ENCODE measurements at places on chromosomes 2 and 18. TPM values are rescaled to one million over a fixed set of nuclear protein-coding genes. Genes with fewer than 3 reads are reported as not detected.

GRCh38 chr18:48918660-48919456 lies 31.9 kb downstream of the SMAD7 start:
- H3K4me3 ChIP-seq = no peak overlapping the region
- peaks cover 50% of the 10 kb centered on the region for H3K4me1 ChIP-seq
- H3K27ac ChIP-seq = no peak overlapping the region
- H3K27me3 ChIP-seq = no peaks in the 10 kb centered on the region

GRCh38 chr18:52531836-52532235 lies 191.8 kb downstream of the DCC start:
- no peaks in the 10 kb centered on the region for H3K4me1 ChIP-seq
- no peaks in the 10 kb centered on the region for H3K27me3 ChIP-seq
- H3K36me3 ChIP-seq = no peaks in the 10 kb centered on the region
- DNase-seq = no peak

- H3K27ac ChIP-seq = peak overlapping the region; percentile 5
- no peaks in the 10 kb centered on the region for H3K27me3 ChIP-seq
- no peak for DNase-seq
- H3K4me3 ChIP-seq = no peak overlapping the region
- no peaks in the 10 kb centered on the region for H3K36me3 ChIP-seq
Measured at GRCh38 chr2:33145459-33145858, 198.7 kb downstream of the LTBP1 start.

DNA sequence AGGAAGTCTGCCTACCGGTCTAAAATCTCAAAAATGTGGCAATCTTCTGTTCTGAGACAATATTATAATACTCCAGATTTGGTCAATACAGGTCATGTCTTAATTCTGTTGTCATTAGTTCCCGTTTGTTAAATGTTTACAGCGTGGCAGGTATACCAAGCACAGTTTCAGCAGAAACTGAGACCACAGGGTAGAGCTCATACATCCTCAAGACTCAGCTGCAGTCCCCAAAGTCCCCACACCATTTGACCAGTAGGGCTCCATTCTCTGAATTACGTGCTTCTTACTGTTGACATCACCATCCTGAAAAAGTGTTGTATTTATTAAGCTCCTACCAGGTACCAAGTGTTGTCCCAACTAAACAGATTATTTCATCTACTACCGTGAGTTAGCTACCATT lies 157.1 kb downstream of the MC4R start:
- H3K4me1 ChIP-seq = no peaks in the 10 kb centered on the region
- H3K27ac ChIP-seq = no peak overlapping the region
- no peaks in the 10 kb centered on the region for H3K36me3 ChIP-seq
- no peaks in the 10 kb centered on the region for H3K27me3 ChIP-seq

The ROCK1 gene
- 9.1 TPM for polyA plus RNA-seq

- H3K4me1 ChIP-seq = no peaks in the 10 kb centered on the region
- no peaks in the 10 kb centered on the region for H3K36me3 ChIP-seq
- peak; percentile 49 for DNase-seq
- H3K4me3 ChIP-seq = no peak overlapping the region
- no peak overlapping the region for H3K27ac ChIP-seq
Measured at GRCh38 chr2:198173242-198173641, 368.8 kb downstream of the PLCL1 start.

GRCh38 chr18:58669731-58670378 lies 1.4 kb upstream of the MALT1 start:
- no peaks in the 10 kb centered on the region for H3K36me3 ChIP-seq
- peak; percentile 13 for DNase-seq
- peaks cover 12% of the 10 kb centered on the region for H3K27me3 ChIP-seq
- H3K4me3 ChIP-seq = no peak overlapping the region
